ENCODE measurements at places on chromosomes 3 and 15. TPM values are rescaled to one million over a fixed set of nuclear protein-coding genes. Genes with fewer than 3 reads are reported as not detected.
A peak's percentile ranks its signal among the peaks of the same experiment; 100 is the strongest.

The LRRIQ4 gene
- total RNA-seq: not detected

The TRPC1 gene
- 36.6 TPM for total RNA-seq

DNA sequence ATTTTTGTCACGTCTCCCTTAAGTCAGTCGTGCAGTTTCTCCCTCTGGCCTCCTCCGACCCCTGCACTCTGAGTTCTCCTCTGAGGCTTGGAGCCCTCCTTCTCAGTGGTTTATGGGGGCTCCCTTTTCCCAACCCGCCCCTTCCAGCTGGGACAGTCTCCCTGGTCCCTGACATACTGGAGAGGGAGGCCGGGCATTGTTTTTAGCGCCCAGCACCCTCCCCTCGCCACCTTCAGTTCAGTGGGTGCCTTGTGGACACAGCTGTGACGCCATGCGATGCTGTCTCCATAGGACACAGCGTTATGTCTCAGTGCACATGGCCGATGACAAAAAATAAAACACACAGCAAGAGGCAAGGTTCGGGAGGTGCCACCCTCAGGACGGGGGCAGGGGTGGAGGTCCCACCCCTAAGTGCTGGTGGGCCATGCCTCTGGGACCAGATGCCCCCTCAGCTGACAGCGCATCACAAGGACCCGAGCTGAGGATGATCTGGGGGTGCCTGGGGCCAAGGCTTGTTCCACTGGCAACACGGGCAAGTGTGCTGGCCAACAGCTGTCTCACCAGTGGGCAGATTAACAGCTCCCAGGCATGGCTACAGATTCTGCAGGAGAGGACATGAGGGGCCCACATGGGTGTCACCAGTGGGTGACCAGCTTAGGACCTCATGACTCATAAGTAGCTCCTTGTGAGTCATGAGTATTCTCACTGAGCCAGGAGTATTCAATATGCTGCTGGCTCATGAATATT lies 81.6 kb downstream of the PLXNA1 start:
- DNase-seq: no peak

DNA sequence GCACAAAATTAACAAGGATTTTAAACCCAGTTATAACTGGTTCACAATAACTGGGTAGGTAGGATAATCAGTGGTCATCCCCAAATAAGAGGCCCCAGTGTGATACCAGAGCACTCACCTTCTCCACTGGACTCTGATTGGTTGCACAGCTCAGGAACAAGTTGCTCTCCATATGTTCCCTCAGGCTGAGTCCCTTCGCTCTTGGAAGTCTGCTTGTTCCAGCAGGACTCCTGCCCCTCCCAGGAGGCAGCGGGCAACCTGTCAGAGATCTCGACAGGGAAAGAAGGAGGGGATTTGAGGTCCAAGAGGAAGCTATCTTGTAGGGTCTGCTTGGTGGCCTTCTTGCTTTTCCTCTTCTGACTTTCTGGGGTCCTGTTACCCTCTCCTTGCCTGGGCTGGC lies 51.6 kb upstream of the HEG1 start:
- DNase-seq: no peak

The PIK3R4 gene
- 65.1 TPM for total RNA-seq

GRCh38 chr15:27670486-27671209 lies 428.5 kb downstream of the OCA2 start:
- no peak for DNase-seq

GRCh38 chr3:62558549-62559112 lies 185.3 kb upstream of the FEZF2 start:
- peak; percentile 88 for DNase-seq

DNA sequence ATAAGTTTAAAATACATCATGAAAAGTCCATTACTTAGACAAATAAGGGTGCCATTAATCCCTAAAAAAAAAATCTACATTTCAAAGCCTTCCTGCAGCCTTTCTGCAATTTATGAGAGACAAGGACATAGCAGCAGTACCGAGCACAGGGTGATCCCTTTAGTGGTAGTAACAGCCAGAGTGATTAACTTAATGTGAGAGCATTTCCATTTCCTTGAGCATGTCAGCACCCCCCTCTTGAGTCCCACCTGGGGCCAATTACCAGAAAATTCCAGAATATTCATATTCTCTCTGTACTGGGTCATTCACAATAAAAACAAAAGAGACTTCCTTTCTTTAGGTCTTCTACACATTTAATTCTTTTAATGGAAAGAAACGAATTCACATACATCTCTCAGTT lies 546.9 kb upstream of the CCDC54 start:
- DNase-seq: peak; percentile 80

The MASP1 gene
- total RNA-seq: 1.6 TPM

The C3orf62 gene
- total RNA-seq: 5.4 TPM

The TF gene
- total RNA-seq: 0.76 TPM

- DNase-seq: peak; percentile 80
Observed at GRCh38 chr15:88476635-88477060, 9.1 kb downstream of the MRPS11 start.

- DNase-seq: no peak
Observed at GRCh38 chr3:107599772-107600145, 77.0 kb downstream of the BBX start.

GRCh38 chr3:191372122-191372521 lies 41.8 kb upstream of the UTS2B start:
- DNase-seq: no peak

DNA sequence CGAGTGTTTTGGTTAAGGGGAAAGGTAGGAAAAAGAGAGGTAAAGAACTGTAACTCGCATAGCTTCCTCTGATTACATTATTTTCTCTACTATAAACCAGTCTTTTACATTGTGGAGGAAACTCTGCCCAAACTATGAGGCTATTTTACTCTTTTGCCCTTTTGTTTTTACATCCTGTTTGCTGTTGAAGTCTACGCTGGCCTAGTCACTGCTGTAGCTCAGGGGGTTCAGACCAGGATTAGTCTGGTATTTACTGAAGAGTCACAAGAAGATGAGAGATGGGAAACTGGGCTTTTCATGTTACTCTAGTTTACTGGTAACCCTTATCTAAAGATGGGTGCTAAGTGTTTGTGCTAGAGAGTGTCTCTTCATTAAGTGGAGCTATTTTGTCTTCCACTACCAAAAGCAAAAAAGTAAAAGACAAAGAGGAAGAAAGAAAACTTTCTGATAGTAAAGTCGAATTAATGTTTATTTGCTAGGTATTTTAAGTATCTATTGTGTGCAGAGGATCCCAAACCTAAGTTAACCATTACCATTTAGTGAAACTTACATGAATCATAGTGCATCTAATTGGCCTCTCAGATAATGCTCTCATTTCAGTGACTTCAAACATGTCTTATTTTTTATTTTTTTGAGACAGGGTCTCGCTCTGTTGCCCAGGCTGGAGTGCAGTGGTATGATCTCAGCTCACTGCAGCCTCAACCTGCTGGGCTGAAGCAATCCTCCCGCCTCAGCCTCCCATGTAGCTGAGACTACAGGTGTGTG lies 10.9 kb downstream of the RARB start:
- no peak for DNase-seq

The PDZRN3 gene
- 11.0 TPM for total RNA-seq

DNA sequence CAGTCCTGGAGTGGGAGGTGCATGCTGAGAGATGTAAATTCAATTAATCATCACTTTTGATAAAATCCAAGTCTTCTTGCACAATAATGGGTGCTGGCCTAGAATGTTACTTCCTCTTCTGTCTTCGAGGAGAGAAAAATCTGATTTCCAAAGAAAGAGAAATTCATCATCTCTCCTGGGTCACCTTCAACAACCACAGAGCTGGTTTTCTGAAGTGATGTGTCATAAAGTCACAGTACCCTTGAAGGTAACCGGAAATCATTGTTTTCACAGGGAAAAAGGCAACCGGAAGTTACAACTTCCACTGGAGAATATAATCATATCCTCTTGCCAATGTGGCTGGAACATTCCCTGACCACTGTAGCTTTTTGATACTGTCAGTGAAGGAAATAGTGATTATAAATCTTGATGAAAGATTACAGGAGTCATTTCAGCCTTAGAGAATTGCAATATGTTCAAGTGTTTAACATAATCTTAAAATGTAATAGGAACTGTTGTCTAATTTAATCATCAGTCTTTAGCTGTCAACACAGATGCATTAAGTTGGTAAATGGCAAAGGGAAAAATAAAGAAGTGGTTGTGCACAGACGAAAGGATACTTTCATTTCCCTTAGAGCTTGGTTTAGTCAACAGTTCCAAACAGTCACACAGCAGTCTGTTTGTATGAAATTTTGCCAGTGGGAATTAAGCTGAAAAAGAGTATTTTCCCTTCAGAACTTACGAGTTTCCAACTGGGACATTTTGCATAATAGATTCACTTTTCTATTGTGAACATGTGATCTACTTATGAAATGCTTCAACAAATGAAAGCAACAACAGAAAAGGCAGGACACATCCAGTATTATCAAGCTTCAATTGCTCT lies 106.5 kb upstream of the SLC4A7 start:
- DNase-seq: no peak

GRCh38 chr15:92006186-92007028 lies 152.9 kb downstream of the SLCO3A1 start:
- no peak for DNase-seq

The SCAMP5 gene
- total RNA-seq: 43.3 TPM

DNA sequence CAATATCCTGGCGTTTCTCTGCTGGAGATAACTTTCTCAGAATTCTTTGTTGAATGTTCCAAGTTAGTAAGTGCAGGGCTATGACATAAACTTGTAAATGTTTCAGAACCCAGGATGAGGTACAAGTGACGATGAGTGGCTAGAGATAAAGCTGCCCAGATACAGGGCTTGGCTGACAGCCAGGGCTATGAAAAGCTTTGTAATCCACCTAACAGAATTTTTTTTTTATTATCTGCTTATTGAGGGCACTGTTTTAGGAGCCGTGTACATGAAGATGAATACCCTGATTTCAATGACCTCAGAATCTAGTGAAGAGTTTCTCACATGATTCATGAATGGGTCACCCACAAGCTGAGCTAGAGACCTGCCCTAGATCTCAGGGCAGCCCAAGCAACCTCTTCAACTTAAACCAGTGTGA lies 431.4 kb downstream of the DIPK2A start:
- DNase-seq: no peak

The SLC7A14 gene
- 0.49 TPM for total RNA-seq

- no peak for DNase-seq
Observed at GRCh38 chr15:75981149-75981815, 30.9 kb downstream of the NRG4 start.

GRCh38 chr3:79724206-79724605 lies 43.6 kb downstream of the ROBO1 start:
- DNase-seq: peak; percentile 78

The LMOD3 gene
- total RNA-seq: not detected

DNA sequence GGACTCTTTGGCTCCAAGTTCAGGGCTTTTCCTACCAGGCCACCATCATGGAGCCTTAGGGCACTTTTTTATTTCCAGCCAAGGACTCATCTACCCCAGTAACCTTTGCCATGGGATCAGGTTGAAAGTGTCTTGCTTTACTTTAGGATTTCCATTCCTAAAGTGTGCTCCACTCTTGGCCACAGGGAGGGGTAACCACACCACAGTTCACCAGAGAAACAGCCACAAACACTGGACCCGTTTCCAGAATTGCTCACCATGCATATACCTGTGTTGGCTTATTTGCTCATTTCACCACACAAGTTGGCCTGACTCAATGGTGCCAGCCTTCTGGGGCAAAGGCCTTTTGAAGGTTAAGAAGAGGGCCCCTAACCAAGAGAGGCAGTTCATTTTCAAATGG lies 70.6 kb upstream of the RAD18 start:
- DNase-seq: no peak

- peak; percentile 22 for DNase-seq
Observed at GRCh38 chr3:32283304-32283703, 44.8 kb downstream of the CMTM8 start.

DNA sequence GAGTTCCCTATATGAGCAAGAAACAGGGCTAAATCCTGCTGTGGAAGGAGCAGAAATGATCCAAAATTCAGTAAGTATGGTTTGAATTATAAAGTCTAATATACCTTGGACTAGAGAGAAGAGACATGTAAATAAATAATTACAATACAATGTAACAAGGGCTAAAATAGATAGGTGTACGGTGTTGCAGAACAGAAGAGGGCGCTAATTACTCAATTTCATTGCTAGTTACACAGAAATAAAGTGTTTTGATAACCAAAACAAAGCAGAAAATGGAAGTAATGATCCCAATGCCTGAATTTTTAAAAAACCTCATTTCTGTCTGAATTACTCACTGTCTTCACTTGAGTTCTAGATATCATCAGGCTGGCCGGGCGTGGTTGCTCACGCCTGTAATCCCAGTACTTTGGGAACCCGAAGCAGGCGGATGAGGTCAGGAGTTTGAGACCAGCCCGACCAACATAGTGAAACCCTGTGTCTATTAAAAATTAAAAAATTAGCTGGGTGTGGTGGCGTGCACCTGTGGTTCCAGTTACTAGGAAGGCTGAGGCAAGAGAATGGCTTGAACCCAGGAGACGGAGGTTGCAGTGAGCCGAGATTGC lies 8.3 kb upstream of the PLCH1 start:
- peak; percentile 60 for DNase-seq

GRCh38 chr3:124846189-124846588 lies 41.0 kb downstream of the ITGB5 start:
- no peak for DNase-seq

The LMCD1 gene
- 23.5 TPM for total RNA-seq

DNA sequence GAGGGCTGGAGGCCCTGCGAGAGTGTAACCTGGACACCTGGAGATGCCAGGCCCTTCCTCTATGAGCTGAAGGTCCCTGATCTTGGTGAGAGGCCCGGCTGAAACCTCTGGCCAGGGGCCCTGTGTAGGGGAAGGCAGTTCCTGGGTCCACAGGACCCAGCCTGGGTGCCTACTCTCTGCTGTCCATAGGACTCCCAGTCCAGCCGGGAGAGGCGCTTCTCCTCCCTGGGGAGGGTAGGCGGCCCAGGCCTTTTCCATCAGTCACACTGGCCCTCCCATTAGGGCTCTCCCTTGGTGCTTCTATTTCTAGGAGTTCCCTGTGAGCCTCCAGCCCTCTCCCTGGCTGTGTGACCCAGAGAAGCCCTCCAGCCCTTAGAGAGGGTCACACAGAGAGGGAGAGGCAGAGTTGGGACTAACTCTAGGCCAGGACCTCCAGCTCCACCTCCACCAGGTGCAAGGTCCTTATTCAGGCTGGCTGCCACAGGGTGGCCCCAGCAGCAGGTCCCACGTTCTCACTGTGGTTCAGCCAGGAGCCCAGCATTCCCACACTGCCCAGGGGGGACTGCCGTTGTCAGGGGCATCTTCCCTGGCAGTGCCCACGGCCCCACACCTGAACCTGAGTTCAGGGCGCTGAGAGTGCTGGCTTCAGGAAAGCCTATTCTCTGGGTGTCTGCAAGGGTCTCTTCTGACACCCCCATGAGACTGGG lies 146.8 kb downstream of the SMAD6 start:
- DNase-seq: no peak

The GOLGA8Q gene
- not detected for total RNA-seq

The LMAN1L gene
- not detected for total RNA-seq
